NCI-H1417 treated with DMSO at 0.1 percent for 48 hours (cell line): ENCODE measurements at places on chromosomes 7 and 10.
A peak's percentile ranks its signal among the peaks of the same experiment; 100 is the strongest.

DNA sequence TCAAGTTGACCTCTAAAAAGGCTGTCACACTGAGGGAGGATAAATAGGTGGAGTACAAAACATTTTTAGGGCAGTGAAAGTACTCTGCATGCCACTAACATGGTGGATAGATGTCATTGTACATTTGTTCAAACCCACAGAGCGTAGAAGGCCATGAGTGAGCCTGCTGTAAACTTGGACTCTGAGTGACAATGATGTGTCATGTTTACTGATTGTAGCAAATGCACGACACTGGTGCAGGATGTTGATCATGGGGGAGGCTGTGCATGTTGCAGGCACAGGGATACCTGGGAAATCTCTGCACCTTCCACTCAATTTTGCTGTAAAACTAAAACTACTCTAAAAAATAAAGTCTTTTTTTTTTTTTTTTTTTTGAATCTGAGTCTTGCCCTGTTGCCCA is 52.5 kb upstream of the GRID1 start:
- DNase-seq, result no peak

GRCh38 chr7:107345898-107346297 is 124.0 kb upstream of the GPR22 start:
- DNase-seq, result no peak

DNA sequence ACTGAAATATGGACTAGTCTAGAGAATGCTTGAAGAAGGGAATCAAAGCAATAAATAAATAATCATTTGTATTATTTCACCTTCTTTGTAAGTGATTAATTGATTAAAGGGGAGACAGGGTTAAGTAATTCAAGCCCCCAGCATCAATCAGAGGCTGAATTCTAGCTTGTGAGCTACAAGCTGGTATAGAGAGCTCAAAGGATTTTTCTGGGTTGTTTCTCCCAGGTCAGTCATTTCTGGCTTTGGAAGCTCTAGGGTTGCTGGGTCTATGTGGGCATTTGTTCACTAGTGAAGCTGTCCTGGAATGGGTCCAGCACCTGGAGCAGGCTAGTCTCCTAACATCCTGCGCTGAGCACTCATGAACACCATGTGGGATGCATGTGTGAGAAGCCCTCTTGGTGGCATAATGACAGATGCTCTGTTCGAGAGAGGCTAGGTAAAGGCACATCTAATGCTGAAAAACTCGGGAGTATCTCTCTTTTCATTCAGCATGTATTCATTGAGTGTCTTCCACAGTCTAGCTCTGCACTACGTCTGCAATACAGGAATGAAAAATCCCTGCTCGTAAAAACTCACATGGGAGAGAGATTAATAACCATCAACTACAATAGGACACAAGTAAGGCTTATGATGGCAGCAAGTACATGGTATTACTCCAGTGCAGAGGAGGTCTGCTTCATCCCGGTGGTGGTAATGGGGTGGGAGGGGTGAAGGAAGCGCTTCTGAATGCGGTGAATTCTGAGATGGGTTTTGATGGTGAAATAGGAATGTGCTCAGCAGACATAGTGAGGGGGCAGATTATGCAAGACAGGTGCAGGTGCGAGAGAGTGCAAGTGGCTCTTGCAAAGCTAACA is 68.0 kb upstream of the NRP1 start:
- no peak for DNase-seq

- no peak for DNase-seq
Observed at GRCh38 chr7:47496056-47496665, 85.8 kb downstream of the TNS3 start.

- no peak for DNase-seq
Observed at GRCh38 chr7:64312826-64313225, 935 bp upstream of the ZNF736 start.

GRCh38 chr10:12783293-12783692 is 218.2 kb downstream of the CCDC3 start:
- DNase-seq, result no peak

DNA sequence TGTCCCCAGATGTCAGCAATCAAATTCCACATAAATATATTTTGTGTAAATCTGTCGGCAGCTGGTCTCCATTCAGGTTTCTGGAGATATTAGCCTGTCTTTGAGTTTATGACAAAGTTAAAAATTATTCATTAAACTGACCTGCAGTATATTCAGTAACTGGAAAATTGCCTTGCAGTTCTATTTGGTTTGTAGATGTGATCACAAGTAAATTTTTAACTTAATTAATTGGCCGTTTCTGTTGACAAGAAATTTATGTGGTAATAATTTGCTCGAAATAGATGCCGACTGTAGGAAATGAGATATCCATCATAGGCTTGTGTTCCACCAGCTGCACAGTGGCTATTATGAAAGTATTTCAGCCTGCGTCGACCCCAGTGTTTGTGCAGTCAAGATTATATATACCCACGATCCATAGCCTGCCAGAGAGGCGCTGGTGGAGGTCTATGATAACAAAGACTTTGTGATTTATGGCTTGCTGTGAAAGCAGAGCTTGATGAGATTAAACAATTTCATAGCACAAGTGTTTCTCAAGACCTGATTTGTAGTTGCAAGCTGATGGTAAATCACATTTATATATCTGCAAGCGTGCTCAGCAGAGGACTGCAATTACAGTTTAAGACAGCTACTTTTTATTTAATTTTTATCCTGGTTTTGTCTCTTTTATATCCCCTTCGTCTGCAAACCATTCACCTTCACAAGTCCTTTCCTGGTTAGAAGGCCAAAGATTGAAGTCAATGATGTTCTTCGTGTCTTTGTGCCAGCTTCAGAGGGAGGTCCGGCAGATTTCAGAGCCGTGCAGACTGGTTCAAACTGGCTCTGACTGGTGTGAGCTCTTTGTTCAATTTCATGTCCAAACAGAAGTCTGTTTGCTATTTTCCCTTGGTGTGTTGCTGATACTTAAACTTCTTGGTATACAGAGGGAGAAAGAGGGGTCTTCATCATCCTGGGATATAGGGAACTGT is 850.9 kb downstream of the LRMDA start:
- peak; percentile 42 for DNase-seq

DNA sequence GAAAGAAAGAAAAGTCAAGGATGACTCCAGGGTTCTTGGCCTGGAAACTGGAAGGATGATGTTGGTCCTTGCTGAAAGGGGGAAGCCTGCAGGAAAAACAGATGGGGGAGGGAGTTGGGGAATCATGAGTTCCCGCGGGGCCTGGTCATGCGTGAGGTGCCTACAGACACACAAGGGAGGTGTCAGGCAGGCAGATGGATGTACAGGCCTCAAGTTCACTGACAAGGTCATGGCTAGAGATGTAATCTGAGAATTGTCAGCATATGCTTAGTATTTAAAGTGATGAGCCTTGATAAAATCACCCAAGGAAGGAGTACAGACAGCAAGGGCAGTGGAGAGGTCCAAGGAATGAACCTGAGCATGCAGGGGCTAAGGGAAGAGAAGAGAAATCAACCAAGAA is 46.8 kb downstream of the DLG5 start:
- no peak for DNase-seq

GRCh38 chr7:21911341-21911875 is 34.3 kb downstream of the CDCA7L start:
- no peak for DNase-seq

DNA sequence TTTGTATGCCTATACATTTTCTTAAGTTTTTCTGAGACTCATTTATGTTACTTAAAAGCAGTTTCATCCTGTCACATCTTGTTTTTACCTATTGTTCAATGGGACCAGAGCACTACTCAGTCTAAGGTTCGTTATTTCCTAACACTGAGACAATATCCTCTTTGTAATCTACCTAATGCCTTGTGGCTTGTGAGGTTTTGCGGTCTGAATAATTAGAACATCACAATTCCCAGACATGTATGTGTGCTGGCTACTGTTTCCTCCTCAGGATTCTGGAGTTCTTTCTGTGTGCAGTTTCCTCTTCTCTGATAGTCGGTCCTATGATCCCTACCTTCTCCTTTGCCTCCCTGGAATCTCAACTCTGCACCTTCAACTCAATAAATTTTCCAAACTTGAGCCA is 620.2 kb downstream of the ANKRD7 start:
- DNase-seq, result no peak

- no peak for DNase-seq
Observed at GRCh38 chr7:3092468-3092867, 48.8 kb upstream of the CARD11 start.

DNA sequence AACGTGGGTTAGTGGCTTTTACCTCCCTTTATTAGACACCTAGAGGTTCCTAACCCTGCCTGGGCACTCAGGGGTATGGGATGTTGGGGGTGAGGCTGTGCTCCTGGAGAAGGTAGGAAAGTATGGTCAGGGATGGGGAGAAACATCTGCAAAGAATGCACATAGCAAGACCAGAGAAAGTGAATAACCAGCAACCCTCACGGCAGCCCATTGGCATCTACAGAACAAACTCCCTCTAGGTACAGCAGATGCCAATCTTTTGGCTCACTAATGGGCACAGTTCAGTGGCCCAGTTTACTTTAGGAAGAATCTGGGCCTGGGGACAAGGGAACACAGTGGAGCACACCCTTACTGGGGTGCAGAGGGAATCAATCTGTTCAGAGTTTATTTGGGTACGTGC is 143.9 kb downstream of the JAZF1 start:
- no peak for DNase-seq

GRCh38 chr10:92103376-92104090 is 180.0 kb downstream of the BTAF1 start:
- DNase-seq, result no peak

GRCh38 chr7:131797841-131798240 is 241.4 kb upstream of the PODXL start:
- DNase-seq, result no peak

DNA sequence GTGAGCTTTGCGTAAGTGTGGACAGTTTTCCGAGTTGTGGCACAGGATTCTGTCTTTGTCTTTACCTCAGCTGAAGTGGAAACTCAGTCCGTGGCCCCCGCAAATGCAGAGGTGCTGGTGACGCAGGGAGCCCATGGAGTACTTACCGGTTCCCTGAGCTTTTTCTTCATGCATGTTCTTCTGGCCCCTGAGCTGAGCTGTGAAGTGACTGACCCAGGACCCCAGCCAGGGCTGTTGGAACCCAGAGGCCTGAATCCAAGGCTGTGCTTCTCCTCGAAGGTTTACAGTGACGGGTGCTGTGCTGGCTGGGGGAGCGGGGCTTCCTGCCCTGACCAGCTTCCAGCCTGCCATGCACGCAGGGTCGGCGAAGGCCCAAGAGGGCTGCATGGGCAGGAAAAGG is 223.5 kb downstream of the GLRX3 start:
- no peak for DNase-seq

GRCh38 chr10:29698773-29699490 is 64.2 kb upstream of the SVIL start:
- DNase-seq, result no peak

DNA sequence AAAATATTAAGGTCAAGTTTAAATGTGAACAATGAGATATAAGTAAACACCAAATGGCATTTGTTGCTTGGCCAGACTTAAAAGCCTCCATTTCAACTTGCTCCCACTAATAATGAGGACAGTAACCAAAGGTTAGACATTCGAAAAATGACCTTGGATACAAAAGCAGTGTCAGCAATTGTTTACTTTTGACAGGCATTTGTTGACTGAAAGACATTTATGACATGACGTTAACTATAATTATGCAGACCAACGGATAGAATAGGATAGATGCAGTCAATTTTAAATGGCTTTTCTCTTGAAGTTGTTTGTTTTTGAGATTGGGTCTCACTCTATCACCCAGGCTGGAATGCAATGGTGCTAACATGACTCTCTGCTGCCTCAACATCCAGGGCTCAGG is 6.3 kb upstream of the WNT16 start:
- peak; percentile 63 for DNase-seq

DNA sequence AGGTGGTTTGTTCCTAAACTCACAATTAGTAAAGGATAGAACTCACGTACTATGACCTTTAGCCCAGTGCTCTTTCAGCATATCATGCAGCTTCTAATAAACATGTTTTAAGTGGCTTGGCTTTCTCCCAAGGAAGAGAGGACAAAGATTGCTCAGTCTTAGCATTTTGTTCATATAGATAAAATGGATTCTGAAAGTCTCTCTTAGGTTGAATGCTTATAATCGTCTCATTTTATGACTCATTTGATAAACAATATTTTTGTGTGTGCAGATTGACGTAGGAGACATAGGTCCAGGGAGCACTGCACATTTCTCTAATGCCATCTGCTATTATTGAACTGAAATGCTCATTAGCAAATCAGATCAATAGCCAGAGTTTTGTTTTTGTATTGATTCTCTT is 44.8 kb downstream of the GNAT3 start:
- no peak for DNase-seq

- no peak for DNase-seq
Observed at GRCh38 chr10:132668048-132668394, 117.9 kb downstream of the NKX6-2 start.

GRCh38 chr10:123136221-123136805 is 543 bp downstream of the HMX3 start:
- no peak for DNase-seq

DNA sequence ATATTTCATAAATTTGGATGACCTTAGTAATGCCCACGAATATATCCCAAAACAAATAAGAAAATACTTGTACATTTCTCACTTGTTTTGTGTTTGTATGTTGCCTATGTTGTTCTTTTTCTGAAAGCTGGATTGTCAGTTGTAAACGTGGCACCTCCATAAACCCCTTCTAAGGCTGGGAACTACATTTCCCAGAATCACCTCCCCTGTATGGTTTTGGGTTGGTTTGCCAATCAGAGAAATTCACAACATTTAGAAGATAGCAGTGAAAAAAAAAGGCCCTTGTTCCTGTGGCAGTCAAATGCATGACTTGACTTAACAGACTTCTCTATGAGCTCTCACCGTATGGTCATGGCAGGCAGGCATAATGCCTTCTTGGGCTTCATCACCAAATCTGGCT is 676.3 kb upstream of the STEAP1 start:
- no peak for DNase-seq

DNA sequence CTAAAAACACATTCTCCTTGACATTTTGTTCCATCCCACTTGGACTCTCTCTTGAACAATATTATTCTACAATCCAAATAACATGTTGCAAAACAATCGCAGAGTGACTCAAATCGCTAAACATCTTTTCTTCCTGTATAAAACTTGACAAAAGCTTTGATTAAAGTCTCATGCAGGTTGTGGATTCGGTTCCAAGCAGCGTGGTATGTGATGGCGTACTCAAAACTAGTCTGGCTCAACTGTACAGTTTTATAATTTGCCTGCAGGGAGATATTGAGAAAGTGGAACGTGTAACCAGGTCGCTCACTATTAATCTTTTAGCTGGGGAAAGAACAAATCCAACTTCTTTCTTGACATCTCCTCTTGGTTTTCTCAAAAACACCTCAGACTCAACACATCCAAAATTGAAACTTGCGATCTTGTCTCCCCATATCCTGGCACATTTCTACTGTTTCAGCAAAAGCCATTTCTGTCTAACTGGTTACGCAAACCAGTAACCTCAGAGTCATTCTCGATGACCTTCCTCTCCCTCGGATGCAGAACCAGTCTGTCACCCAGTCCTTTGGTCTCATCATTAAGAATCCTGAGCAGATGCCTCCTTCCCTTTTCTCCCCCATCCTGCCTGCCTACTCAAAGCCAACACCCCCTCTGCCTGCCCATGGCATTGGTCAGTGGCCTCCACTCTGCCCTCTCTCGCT is 100.1 kb downstream of the CACNB2 start:
- no peak for DNase-seq

- DNase-seq, result no peak
Observed at GRCh38 chr10:28909875-28910274, 232.6 kb downstream of the BAMBI start.
